ENCODE measurements at places on chromosomes 5 and 9.

GRCh38 chr9:17472126-17472525, 106.7 kb upstream of the SH3GL2 start:
- peak; percentile 15 for DNase-seq

- DNase-seq = no peak
Observed at GRCh38 chr9:126862104-126862761, 1.8 kb downstream of the ZBTB34 start.

- DNase-seq = peak; percentile 22
Observed at GRCh38 chr9:25658571-25658970, 19.7 kb downstream of the TUSC1 start.

GRCh38 chr9:22970434-22970975, 523.9 kb downstream of the DMRTA1 start:
- DNase-seq = no peak

DNA sequence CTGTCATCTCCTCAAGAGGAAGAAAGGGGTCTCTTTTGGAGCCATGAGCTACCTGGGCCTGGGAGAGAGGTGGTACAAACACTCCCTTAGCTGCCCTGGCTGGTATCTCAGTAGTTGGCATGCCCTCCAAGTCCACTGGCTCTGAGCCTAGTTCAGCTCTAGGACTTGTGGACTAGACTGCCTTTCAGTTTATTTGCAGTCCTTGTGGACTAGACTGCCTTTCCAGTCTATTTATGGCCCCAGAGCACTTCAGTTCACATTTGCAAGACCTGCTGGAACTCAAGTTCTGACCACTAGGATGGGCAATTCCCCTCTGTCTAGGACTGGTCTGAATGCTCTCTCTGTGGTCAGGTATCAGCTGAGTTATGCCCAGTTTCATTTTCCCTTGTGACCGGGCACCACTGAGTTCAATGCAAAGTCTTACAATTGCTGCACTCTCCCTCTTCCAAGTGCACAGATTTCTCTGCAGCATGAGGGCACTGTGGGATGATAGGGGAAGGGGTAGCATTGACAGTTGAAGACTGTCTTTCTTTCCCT, 1019.0 kb downstream of the TAF11L14 start:
- peak; percentile 3 for DNase-seq

GRCh38 chr9:138082918-138083636, 205.5 kb downstream of the CACNA1B start:
- DNase-seq = no peak

DNA sequence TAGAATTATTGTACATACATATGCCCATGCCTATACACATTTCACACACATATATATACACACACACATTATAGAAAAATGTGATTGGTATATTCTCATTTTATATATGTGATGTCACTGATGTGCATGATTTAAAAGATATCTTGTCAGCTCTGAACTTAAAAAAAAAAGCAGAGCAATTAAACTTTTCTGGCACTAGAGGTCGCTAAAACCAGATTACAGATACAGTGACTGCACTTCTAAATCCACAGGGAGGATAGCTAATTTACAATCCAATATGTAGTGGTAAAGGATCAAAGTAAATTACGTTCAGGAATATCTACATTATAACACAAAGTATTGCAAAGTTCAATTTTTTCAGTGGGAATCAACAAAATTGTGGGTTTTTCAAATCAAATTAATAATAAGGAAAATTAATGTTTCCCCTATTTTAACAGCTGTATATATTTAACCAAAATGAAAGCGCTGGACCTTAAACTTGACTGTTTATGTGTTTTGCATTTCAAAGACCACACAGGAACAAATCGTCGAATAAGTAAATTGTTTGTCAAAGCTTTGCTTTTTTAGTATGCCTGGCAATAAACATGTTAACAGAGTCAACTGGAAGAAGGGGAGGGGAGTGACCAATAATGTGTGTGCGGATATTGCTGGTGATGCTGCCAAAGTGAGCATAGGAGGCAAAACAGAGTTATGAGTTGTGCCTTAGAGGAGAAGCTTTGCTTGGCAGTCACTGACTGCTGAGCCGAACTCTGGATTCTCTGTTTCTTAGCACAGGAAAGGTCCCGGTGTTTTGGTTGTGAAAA, 1201.4 kb upstream of the C9orf72 start:
- DNase-seq = peak; percentile 39

- DNase-seq = no peak
Observed at GRCh38 chr9:117703537-117703936, 666 bp upstream of the TLR4 start.

GRCh38 chr5:44830951-44831350, 22.2 kb downstream of the MRPS30 start:
- DNase-seq = no peak

GRCh38 chr9:65444943-65445342, 159.9 kb upstream of the FOXD4L5 start:
- no peak for DNase-seq

DNA sequence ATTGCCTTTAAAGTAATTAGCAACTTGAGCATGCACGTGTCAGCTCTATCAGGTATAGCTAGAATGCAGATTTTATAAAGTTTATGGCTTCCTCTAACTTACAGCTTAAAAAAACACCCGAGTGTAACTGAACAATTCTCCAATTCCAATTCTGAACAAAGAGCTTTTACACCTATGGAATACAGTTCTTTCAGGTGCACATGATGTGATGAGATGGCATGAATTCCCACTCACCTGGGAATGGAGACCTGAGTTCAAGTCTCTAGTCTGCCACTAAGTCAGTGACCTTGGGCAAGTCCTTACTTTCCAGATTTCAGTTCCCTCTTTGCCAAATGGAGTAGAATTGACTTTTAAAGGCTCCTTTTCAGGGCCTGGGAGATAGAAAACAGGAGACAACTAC, 1.8 kb downstream of the ZFAND5 start:
- peak; percentile 9 for DNase-seq

- DNase-seq = no peak
Observed at GRCh38 chr9:135751501-135751900, 49.5 kb downstream of the KCNT1 start.

DNA sequence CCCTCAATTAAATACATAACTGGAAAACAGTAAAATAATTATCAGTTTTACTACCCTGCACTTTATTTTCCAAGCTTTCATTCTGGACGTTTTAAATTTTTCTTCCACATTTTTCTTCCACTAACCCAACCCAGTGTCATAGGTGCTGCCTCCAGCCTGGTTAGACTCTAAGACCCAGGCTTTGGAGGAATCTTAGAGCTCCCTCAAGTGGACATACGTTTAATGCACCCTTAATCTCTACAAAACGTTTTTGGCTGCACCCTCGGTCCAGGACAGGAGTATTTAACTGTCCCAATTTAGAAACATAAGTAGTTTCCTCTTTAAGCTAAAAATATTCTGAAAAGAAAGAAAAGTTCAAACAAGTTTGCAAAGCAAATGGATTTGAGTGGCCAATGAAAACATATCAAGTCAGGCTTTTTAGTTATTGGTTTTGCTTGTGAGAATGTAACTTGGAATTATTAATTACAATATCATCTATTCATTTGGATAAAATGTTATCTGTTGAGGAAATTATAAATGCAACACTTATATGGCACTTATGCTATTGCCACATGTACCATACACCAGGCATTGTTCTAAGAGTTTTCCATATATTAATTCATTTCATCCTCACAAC, 38.9 kb downstream of the CDH6 start:
- DNase-seq = peak; percentile 68

DNA sequence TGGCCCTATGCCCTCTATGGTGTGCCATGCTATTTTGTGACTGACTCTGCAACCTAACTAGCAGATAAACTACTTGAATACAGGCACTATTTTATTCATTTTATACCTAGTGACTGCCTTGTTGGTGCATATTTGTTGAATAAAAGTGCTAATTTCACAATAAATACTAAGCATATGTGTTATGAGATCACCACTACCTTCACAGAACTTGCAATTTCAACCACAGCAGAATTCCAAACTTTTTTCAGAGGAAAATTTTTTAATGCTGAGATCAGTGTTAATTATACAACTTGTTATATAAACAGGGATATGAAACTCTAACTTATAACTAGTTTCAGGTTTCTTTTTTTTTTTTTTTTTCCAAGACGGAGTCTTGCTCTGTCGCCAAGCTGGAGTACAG, 94.8 kb downstream of the NR3C1 start:
- peak; percentile 42 for DNase-seq

DNA sequence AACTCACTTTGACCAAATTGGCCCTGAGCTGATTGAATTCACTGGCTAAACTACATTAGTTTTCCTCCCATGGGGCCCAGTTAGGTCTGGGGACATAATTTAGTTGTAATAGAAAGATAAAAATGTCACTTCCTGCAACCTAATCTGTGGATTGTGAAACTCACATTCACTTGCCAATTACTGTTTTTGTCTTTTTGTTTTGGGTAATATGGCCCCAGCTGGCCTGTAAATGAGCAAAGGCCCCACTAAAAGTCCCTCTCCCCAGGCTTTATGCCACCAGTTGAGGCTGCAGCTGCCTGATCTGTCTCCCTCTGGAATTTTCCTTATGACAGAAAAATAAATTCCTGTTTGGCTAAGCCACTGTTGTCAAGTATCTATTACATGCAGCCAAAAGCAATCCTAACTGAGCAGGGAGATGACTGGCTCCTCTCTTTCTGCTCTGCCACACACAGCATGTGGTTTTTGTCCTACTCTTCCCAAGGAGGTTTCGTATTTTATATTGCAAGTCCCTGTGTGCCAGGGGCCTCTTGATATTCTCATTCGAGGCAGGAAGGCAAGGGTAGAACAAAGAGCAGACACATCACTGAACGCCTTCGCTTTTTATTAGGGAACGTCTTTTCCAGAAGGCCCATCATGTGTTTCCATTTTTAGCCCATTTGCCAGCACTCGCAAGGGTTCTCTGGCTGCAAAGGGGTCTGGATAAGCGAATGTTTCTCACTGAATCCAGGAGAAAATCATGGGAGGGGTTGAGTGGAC, 24.1 kb upstream of the SLC25A48 start:
- DNase-seq = no peak

- no peak for DNase-seq
Observed at GRCh38 chr9:105311306-105311705, 66.9 kb downstream of the SLC44A1 start.

- peak; percentile 13 for DNase-seq
Observed at GRCh38 chr9:76895186-76895585, 10.7 kb downstream of the PRUNE2 start.

GRCh38 chr9:70962761-70963440, 158.5 kb downstream of the TRPM3 start:
- DNase-seq = peak; percentile 25

GRCh38 chr5:113250341-113250953, 184.3 kb downstream of the TSSK1B start:
- peak; percentile 53 for DNase-seq

DNA sequence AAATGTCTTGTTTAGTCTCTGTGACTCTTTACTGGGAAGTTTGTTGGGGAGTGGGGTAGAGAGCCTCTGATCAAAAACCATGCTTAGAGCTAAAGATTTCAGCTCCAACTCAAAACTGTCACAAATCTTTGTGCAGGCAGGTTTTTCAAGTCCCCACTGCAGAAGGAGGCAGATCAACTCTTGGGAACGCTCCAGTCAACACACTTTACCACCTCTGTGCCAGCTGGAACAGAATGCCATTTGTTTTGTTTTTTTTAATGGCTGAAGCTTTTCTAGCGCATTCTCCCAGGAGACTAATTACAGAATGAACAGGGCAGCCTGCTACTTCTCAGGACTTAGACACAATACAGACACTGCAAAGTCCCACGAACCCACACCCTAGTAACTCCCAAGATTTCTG, 17.9 kb upstream of the LHX6 start:
- no peak for DNase-seq

DNA sequence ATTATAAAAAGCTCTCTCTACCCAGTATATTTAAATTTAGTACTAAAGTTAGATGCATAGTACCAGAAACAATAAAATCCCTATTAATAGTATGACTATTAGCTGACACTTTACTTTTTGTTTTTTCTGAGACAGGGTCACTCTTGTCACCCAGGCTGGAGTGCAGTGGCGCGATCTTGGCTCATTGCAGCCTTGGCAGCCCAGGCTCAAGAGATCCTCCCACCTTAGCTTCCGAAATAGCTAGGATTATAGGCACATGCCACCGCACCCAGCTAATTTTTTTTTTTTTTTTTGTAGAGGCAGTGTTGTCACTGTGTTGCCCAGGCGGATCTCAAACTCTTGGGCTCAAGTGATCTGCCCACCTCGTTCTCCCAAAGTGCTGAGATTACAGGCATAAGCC, 8.0 kb downstream of the CCNG1 start:
- no peak for DNase-seq

- no peak for DNase-seq
Observed at GRCh38 chr9:112809351-112809848, 58.8 kb downstream of the SNX30 start.

- DNase-seq = no peak
Observed at GRCh38 chr5:69033690-69034089, 60.1 kb upstream of the SLC30A5 start.

DNA sequence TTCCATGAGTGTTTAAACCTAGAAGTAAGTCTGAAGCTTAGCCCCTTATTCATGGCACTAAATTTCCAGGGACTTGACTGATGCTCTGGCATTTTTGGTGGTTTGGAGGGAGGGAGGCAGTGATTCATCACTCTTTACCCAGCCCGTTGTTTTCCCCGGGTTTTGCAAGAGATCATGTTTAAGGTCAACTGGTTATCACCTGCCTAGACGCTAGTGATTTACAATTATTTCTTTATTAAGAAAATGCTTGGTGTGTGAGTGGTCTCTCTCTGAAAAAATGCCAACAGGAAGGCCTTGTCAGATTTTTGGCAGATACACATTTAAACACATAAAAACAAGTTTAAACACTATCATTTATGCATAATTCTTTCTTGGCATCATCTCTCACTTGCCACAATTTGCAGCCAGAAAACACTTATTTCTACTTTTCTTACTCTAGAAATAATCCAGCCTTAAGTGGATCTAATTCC, 737.9 kb upstream of the ZNF608 start:
- DNase-seq = peak; percentile 94

DNA sequence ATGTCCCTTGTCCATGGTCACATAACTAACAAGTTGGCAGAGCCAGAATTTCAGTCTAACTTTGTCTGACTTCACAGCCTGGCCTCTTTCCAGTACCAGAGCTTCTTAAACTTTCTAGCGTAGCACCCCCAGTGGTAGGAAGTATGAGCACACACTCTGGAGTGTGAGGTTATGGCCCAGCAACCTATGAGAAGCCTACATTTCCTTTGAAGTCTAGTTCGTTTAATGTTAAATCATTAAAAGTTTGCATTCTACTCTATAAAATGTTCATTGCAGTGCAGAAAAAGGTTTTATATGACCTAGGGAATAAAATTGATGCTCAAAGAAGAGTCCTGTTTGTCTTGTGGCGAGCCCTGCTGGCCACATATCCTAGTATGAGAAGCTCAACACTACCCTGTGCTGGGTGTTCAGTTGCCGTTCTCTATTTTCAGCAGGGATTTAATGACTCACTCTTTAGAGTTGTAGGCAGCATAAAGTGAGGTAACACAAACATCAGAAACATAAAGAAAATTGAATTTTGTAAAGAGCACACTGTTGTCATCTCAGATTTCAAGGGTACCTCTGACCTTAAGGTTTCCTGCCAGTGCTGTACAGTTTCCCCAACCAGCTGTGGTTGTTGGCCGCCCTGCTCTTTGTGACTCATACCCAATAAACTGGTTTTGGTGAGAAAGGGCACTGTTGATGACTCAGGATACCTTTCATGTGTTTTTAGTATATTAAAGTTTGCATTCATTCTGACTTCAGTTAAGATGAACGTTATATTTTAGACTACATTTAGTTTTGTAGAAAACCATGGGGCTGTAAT, 14.3 kb downstream of the MCCC2 start:
- peak; percentile 98 for DNase-seq
